Hematopoietic multipotent progenitor cell treated with erythropoietin and hydrocortisone succinate and interleukin-3 and kit ligand, for 15 days (in vitro differentiated cells): ENCODE measurements at places on chromosomes 2 and 18.

DNA sequence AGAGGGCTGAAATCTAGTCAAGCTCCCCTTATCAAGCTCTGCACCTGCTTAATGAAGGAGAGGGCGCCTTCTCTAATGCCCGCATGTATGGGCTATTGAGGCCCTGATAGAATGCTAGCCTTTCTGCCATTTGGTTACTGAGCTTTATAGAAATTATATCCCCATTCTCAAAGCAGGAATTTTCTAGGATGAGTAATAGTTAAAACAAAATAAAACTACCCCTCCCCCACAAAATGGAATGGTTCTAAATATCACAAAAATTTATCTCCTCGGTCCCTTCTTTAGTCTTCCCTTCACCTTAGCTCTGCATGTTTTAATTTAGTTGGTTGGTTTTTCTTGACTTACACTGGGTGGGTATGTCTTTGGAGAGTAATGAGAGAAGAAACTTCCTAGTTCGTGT lies 37.7 kb downstream of the CD28 start:
- DNase-seq = no peak

DNA sequence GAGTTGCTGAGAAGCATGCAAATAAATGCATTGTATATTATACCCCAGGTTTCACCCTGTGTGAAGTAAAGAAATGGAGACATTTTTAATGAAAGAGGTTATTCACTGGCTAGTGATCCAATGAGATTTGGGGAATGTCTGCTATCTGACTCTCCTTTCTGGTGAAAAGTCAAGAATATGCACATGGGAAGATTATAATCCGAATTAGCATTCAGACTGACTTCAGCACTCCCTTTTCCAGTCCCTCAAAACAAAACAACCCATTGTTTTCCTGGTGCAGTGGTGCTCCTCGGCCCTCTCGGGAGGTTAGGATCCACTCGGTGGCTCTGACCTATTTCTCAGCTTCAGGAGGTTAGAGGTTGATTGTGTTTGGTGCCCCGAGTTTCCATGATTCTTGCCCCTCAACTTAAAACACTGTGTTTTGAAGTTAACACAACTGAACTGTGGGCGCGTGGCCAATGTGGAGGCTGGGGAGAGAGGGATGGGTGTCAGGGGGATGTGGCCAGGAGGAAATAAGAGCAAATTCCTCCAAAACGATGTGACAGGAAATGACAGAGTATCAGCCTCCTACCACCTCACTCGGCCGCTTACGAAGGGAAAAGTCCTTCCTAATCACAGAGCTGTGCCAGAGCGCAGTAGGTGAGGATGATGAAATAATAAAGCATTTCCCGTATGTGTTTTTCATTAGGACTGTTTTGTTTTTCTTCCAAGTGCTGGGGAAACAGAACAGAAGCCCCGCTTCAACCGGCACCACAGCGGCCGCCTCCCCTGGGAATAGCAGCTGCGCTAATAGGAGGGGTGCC lies 440.1 kb downstream of the MTX2 start:
- DNase-seq = no peak

- DNase-seq = no peak
Measured at GRCh38 chr2:51013933-51014526, 17.9 kb downstream of the NRXN1 start.

DNA sequence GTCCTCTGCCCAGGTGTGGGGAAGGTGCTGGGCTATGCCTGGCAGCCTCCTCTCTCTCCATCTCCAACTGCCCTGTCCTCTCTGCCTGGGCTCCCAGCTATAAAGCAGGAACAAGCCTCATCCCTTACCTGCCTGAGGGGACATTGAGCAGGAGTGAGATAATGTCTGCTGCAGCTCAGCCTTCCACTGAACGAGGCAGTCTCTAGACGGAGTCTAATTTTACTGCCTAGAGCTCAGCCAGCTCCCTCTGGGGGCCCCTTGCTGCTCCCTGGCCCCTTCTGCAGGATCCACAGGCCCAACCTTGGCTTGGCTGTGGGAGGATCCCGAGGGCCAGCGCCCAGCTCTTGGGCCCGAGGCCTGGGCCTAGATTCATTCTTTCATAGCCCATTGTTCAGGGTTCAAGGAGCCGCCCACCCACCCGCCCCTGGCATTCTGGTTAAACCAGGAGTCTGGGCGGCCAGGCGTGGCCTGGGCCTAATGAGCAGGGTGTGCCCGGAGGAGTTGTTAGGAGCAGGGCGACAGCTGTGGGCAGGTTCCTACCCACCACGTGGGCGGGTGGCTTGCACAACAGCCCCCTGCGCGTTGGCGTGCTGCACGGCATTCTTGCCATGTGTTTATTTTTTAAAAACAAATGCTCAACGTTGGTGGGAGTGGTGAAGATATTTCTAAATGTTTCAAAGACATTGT lies 44.6 kb downstream of the FOSL2 start:
- no peak for DNase-seq

DNA sequence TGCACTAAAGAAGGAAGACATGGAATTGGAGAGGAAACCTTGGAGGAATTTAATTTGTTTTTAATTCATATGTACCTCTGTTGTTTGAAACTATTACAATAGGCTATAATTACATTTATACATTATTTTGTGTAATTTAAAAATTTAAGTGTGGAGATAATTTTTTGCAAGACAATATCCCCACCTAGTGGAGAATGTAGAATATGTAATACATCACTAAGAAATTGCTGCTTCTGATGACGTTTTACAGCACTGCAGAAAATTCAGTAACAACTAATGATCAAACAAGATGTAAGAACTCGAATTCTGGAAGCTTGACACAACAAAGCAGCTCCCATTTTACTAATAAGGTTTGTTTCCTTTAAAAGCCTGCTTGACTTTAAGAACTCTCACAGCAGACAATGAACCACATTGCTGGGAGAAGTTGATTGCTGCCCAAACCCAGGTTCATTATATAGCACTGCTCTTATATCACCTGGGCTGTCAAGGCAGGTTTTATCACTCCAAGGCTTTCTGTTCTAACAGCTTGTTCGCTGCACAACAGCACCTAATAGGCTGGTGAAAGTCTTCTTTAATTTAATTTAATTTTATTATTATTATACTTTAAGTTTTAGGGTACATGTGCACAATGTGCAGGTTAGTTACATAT lies 53.4 kb downstream of the THADA start:
- peak; percentile 67 for DNase-seq

DNA sequence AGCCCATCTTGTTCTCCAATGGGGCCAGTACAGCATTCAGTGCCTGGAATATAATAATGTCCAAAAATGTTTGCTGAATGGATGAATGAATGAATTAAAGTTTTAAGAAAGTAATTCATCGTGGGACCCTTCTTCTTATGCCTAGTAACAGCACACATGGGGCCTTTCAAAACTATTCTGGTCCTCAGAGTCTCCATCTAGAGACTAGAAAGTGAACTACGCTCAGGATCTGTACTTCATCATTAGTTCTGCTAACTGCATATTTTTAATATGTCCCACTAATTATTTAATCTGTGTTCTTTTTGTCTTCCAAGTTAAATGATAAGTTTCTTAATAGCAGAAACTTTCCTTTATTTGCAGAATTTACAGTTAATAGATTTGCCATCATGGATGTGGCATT lies 172.5 kb downstream of the SMAD2 start:
- no peak for DNase-seq

DNA sequence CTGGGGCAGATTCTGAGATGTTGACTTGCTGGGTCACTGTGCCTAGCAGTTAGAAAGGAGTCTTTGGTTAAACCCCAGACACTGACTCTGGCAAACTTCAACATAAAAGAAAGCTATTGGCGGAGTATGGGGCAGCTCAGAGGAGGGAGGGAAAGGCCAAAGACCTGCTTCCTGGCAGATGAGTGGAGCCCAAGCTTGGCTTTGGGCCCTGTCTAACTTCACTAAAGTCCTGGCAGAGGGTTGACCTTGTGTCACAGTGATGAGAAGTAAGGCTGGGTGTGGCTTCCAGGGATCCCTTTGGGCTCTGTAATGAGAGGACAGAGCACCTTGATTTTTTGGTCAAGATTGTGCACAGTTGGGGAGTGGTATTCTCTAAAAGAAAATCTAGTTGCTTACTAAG lies 129.8 kb upstream of the SEC11C start:
- DNase-seq = no peak

- no peak for DNase-seq
Measured at GRCh38 chr2:12636837-12637581, 79.7 kb upstream of the TRIB2 start.

DNA sequence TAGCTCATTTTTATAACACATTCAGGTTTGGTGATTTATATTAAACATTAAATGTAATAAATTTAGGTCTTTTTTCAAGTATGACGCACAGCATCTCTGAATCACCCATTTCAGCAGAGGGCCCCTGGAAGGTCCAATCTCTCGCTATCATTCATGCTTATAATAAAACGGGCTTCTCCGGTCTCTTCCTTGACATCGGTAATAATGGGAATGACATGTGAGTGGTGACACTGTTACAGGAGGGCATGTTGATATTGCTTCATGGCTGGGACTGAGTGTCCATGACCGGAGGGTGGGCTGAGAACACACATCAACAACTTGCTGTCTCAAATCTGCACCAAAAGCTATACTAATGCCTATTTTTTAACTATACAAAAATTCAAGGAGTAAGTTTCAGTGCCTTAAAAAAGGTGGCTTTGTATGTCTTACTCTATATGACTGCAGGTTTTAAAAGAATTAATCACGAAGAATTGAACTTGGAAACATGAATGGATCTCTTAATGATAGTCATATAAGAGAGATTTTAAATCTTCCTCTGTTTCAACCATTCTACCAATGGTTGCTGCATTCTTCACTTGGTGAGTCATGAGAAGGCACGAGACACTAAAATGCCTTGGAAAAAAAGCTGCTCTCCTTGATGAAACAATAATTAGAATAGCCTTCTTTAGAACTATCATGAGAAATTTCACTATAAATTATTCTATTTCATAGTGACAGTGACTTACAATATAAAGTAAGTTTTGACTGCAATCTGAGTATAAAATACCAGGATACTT lies 101.9 kb upstream of the NRP2 start:
- no peak for DNase-seq

DNA sequence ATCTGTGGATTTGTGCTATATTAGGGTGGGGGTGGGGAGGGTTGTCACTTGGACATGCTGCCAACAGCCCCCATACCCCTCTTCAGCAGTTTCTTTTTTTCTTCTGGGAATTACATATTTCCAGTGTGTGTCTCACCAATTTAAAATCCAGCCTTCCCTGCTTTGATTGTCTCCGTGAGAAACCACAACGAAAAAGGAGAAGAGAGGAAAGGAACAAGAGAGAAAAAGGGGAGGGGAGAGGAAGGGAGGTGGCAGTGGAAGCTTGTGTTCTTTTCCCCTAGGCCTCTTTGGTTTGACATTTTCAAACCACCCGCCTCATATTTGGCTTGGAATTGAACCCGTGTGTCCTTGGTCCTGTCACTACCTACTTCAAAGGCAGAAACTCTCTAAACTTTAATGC lies 860 bp downstream of the CTNNA2 start:
- DNase-seq = no peak

- DNase-seq = no peak
Measured at GRCh38 chr2:237483018-237483731, 3.9 kb upstream of the MLPH start.

DNA sequence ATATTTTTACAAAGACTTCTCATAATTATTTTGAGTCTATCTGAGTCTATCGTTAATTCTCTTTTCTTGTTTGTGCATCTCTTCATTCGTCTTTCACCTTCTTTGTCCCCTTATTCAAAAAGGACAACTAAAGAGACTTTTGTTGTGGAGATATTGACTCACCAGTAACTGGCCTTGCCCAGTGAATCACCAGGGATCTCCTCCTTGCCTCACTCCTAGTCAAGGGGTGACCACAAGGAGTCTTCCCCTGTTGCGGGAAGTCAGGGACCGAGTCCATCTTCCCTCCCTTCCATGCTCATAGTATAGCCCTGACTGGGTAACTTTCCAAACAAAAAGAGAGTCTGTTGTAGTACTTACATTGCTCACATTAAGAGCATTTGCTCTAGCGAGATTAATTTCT lies 158.9 kb downstream of the NEB start:
- DNase-seq = no peak

DNA sequence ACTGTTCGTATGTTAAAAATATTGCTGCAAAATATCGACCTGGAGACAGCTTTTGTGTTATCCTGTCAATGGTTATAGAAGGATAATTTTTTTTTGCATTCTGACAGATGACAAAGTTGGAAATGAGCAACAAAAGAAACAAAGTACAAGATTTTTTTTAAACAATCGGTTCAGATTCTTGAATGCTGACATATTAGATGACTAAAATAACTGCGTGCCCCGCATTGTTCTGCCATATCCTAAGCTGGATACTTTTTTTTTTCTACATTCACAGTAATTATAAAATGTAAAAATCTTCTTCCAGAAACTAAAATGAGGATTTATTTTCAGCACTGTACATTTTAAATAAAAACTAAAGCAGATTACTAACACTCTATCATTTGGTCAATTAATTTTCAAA lies 67.1 kb downstream of the ABCG8 start:
- DNase-seq = no peak

DNA sequence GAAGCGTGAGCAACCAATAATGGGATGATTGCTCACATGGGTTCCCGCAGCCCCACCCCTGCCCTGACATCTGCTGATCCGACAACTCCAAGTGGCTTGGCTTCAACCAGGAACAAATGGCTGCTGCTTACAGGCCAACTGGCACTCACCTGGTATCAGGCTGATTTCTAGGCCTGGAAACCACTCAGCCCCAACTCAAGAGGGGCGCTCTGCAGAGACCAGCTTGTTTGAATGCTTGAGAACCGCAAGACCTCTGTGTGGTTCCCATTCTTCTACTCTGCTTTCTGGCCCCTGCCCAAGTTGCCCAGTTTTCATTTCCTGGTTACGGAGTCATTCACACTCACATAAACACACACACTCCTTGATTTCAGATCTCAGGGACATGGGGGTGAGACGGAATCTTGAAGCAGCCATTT lies 52.0 kb downstream of the TNP1 start:
- DNase-seq = no peak

- DNase-seq = no peak
Measured at GRCh38 chr2:142952793-142953494, 75.5 kb downstream of the KYNU start.

- DNase-seq = no peak
Measured at GRCh38 chr2:16664809-16665747, 556 bp downstream of the CYRIA start.

- DNase-seq = no peak
Measured at GRCh38 chr2:154549869-154550268, 148.6 kb upstream of the KCNJ3 start.

DNA sequence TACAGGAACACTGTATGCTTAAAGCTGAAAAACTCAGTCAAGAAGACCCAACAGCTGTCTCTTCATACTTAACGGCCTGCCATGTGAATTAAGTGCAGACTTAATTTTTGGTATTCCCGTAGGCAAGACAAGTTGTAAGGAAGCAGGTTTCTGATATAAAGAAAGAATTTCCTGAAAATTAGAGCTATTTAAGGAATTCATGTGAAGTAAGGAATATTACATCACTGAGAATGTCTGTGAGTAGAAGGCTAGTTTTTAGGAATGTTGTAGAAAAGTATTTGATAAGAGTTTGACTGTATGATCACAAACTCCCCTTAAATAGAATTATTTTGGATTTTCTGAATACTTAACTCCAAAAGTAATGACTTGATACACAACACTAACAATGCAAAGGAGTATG lies 51.0 kb downstream of the WDR33 start:
- no peak for DNase-seq
